ENCODE measurements at places on chromosomes 16 and 17.

- DNase-seq, result no peak
Measured at GRCh38 chr16:48210747-48211146, 33.4 kb upstream of the LONP2 start.

GRCh38 chr17:60147553-60148223, 2.1 kb upstream of the CA4 start:
- no peak for DNase-seq

- no peak for DNase-seq
Measured at GRCh38 chr16:56708525-56709442, 21.1 kb upstream of the NUP93 start.

DNA sequence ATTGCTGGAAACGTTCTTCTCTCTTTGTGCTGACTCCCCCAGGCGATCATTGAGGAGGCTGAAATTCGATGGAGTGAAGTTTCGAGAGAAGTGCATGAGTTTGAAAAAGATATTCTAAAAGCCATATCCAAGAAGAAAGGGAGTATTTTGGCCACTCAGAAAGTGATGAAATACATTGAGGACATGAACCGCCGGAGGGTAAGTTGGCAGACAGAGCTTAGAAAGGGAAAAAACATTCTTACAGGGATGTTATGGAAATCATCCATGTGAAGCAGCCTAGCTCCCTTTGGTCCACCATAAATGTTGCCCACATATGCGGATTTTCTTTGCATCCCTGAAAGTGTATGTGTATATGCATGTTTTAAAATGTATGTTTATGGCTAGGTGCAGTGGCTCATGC, 36.5 kb downstream of the PRSS54 start:
- no peak for DNase-seq

GRCh38 chr16:54545854-54546511, 259.4 kb upstream of the IRX3 start:
- DNase-seq, result no peak

DNA sequence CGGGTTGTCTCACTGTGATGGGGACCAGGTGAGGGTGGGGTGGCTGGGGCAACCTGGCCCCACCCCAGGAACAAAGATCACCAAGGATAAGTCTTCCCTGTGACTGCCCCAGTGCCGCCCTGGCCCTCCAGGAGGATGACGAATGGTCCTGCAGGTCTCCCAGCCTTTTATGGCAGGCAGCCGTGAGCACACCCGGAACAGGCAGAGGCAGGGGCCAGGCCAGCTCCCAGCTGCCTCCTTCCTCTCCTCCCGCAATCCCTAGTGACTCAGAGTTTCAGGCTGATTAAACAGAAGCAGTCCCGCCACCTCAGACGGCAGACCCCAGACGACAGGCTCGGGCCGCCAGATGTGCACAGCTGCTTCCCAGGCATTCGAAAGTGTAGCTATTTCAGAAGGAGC, 13.3 kb downstream of the JUP start:
- no peak for DNase-seq

All from head of caudate nucleus (tissue), 42 donors.